ENCODE measurements at places on chromosomes 6 and 20. TPM values are rescaled to one million over a fixed set of nuclear protein-coding genes. Genes with fewer than 3 reads are reported as not detected.

PLEKHG1 gene
- total RNA-seq, result 44.8 TPM

GRCh38 chr6:54291738-54292137 lies 16.5 kb upstream of the TINAG start:
- no peaks in the 10 kb centered on the region for H3K27me3 ChIP-seq
- no peaks in the 10 kb centered on the region for H3K4me1 ChIP-seq
- no peaks in the 10 kb centered on the region for H3K36me3 ChIP-seq
- H3K4me3 ChIP-seq, result no peak overlapping the region

- H3K36me3 ChIP-seq, result no peaks in the 10 kb centered on the region
- H3K4me1 ChIP-seq, result no peaks in the 10 kb centered on the region
- no peaks in the 10 kb centered on the region for H3K27me3 ChIP-seq
Observed at GRCh38 chr20:61486198-61486597, 234.1 kb downstream of the CDH4 start.

GRCh38 chr6:39189915-39190544 lies 39.2 kb downstream of the KCNK5 start:
- H3K27ac ChIP-seq, result no peak overlapping the region
- H3K4me3 ChIP-seq, result no peak overlapping the region
- H3K4me1 ChIP-seq, result peaks cover 45% of the 10 kb centered on the region
- peak; percentile 80 for DNase-seq
- no peaks in the 10 kb centered on the region for H3K27me3 ChIP-seq
- H3K36me3 ChIP-seq, result peaks cover 16% of the 10 kb centered on the region

DPPA5 gene
- not detected for total RNA-seq
